ENCODE measurements at places on chromosomes 13 and 19.

- DNase-seq = peak; percentile 52
These were observed 40.3 kb downstream of the ZNF787 start for GRCh38 chr19:56080669-56081401.

- DNase-seq = no peak
These were observed 74.4 kb downstream of the ARHGAP35 start for GRCh38 chr19:46935066-46935663.

GRCh38 chr13:110329258-110329657, 22.2 kb downstream of the COL4A2 start:
- no peak for DNase-seq

DNA sequence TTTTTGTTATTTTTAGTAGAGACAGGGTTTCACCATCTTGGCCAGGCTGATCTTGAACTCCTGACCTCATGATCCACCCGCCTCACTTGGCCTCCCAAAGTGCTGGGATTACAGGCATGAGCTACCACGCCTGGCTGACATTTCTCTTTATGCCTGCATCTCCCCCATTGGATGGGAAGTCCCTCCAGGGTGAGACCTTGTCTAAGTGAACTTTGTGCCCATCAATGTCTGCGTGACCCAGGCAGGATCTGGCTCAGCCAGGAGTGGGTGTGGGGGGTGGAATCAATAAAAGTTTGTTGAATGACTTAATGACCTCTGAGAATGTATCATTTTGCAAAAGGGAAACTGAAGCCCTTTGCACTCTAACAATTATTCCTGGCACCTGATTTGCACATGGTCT, 1.8 kb upstream of the ARRDC5 start:
- no peak for DNase-seq

GRCh38 chr13:45229172-45229571, 28.3 kb upstream of the KCTD4 start:
- DNase-seq = no peak

DNA sequence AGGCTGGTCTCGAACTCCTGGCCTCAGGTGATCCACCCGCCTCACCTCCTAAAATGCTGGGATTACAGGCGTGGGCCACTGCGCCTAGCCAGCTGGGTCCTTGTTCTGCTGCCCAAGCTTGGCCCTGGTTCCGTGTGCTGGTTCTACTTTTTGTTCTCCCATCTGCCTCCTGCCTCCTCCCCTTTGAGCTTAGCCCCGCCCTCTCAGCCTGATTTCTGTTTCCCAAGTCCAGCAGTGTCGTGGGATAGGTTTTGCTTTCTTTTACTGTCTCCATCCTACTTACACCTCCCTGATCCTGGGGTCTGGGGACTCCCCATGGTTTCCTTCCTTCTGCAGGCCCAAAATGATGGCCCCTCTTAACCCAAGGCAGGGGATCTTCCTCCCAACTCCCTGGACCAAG, 2.4 kb downstream of the BLOC1S3 start:
- DNase-seq = no peak

- DNase-seq = no peak
These were observed 473.5 kb downstream of the GPC6 start for GRCh38 chr13:93700115-93700514.

All from activated T-helper 9 cell treated with anti-CD3 and anti-CD28 coated beads, Interleukin-2, amount 50 U/mL, for 16 hours (primary cell).